Upper lobe of left lung (tissue), 6 donors: ENCODE measurements at places on chromosomes 1 and 21.
A peak's percentile ranks its signal among the peaks of the same experiment; 100 is the strongest.

DNA sequence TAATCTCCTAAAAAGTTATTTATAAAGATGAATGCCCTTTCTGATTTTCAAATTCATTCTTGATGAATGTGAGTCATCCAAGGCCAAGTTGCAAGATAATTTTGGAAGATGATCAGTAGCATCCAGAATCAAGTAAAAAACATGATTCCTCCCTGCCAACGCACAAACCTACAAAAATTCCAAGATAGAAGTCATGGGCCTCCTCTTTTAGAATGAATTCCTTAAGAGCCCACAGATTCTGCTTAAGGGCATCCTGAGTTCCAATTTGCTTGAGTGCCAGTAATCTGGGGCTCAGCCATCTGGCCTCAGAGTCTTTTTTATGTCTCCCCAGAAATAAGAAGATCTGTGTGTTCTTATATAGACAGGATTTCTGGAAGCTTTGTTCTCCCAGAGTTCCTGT, 23.2 kb upstream of the SPATA6 start:
- no peak for DNase-seq

GRCh38 chr1:43979528-43980254, 681 bp downstream of the B4GALT2 start:
- DNase-seq: peak; percentile 90

DNA sequence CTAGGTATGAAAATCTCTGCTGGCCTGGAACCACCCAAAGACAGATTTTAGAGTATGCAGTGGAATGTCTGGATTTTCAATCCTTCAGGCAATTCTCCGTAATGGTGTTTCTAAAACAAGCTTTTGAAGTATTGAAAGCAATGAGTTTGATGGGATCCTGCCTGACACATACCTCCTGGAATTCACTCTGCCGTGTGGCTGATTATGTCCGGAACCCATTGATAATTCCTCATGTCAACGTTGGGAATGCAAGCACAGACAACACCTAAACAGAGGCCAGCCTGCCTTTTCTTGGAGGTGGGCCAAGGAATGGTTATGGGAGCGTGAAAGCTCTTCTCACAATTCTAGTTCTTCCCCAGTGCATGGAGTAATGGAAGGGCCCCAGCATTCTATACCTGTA, 168.9 kb upstream of the HMCN1 start:
- DNase-seq: no peak

GRCh38 chr1:54460861-54461387, 54.7 kb upstream of the SSBP3 start:
- DNase-seq: no peak

DNA sequence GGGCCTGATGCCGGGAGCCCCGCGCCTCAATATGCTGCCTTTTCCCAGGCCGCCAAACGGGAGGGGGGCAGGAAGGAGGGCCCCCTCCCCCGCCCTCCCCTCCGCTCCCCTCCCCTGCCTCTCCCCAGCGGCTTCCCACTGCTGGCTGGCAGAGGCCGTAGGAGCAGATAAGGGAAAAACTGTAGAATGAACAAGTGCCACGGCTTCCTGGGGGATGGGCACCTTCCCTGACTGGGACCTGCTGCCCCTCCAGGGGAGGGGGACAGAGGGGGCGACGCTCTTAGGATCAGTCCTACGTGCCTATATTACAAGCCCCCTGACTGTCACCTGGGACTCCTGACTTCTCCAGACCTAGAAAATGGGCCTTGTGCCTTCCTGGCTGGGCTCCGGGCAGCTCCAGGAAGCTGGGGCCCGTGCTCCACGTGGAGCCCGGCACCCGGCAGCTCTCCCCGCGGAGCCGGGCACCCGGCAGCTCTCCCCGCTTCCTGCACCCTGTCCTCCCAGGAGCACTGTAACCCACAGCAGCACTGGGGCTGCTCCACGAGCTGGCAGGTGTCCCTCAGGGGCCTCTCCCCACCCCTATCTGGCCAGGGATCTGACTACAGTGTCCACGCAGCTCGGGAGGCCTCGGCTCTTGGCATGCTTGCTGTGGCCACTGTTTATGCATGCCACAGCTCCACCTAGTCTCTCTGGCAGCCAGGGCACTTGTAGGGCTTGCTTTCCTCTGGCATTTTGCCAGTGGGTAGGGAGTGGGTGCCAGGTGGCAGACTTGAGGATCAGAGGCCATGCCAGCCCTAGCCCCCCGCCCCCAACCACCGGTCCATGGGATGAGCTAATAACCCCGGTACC, 674 bp upstream of the HES5 start:
- peak; percentile 77 for DNase-seq

- no peak for DNase-seq
Observed at GRCh38 chr1:110610696-110611286, 4.6 kb upstream of the KCNA2 start.

DNA sequence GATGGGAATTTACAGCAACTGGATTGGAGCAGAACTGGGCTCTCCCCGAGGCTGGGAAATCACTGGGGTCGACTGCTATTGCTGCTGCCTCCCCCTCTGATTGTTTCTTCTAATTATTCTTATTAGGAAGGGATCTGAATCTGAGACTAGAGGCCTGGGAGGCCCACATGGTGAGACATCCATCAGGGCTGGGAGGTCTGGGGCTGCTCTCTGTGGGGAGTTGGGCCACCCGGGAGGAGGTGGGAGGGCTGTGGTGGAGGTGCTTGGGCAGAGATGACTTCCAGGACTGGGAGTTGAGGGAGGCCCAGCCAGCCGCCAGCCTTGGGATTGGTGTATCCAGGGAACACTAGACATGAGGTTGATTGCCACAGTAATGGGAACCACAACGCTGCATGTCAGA, 247.9 kb downstream of the GRIK3 start:
- no peak for DNase-seq

DNA sequence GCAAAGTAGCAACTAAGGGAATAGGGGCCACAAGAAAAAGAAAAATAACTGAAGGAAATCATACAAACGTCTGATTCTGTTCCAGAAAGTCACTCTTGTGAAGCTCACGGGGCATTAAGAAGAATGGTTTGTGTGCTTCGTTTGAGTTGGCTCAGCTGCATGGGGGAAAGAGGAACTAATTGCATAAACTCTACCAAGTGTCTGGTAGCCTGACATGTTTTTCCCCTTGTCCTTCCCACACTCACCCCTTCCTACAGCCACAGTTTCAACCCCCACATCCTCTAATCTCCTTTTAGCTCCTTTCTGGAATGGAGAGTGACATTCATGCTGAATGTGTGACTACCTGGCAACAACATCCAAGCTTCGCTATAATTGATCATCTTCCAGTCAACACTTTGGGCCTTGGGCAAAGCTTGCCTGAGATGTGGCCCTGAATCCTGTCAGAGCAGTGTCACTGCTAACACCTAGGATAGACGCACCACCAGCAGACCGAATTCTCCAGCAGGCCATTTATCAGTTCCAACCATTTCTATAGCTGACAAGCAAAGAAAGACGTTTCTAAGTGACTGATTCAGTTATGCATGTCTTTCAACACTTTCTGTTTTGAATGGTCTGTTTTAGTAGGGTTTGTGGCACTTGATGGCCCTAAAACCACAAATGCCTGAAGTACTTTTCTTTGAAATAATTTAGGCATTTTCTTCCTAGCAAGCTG, 439.6 kb downstream of the TTLL7 start:
- DNase-seq: no peak
